Body of pancreas (tissue), 4 donors: ENCODE measurements at places on chromosomes 5 and 9. TPM values are rescaled to one million over a fixed set of nuclear protein-coding genes. Genes with fewer than 3 reads are reported as not detected.

OR1J2 gene
- total RNA-seq, result not detected

RABEPK gene
- 6.7 TPM for total RNA-seq

DDX4 gene
- total RNA-seq, result not detected

NCS1 gene
- 3.9 TPM for total RNA-seq

THBS4 gene
- 20.8 TPM for total RNA-seq

DDX46 gene
- total RNA-seq, result 31.9 TPM

PCDHGA2 gene
- total RNA-seq, result 2.9 TPM

DOCK8 gene
- total RNA-seq, result 5.9 TPM

C5orf58 gene
- not detected for total RNA-seq

ADAMTS13 gene
- total RNA-seq, result 2.3 TPM

PCDHB12 gene
- 3.4 TPM for total RNA-seq

EQTN gene
- total RNA-seq, result not detected

CCL27 gene
- not detected for total RNA-seq

TAF11L12 gene
- total RNA-seq, result not detected

MPDZ gene
- 12.5 TPM for total RNA-seq

MARVELD2 gene
- 15.5 TPM for total RNA-seq

TLR4 gene
- total RNA-seq, result 7.6 TPM

RUSC2 gene
- total RNA-seq, result 27.4 TPM

PROB1 gene
- 1.3 TPM for total RNA-seq

CMYA5 gene
- 3.3 TPM for total RNA-seq

DRD1 gene
- not detected for total RNA-seq

WDR38 gene
- total RNA-seq, result 0.78 TPM

LHX3 gene
- total RNA-seq, result not detected

STKLD1 gene
- total RNA-seq, result not detected

GFRA3 gene
- total RNA-seq, result 4.3 TPM

FAM169A gene
- 2.9 TPM for total RNA-seq

RECK gene
- 2.6 TPM for total RNA-seq

NOL6 gene
- 14.8 TPM for total RNA-seq

OXCT1 gene
- total RNA-seq, result 3.9 TPM

IFNB1 gene
- not detected for total RNA-seq

PLAC8L1 gene
- not detected for total RNA-seq

SLC6A18 gene
- total RNA-seq, result not detected

SLC31A1 gene
- total RNA-seq, result 6.7 TPM

FBN2 gene
- 0.26 TPM for total RNA-seq

TIMD4 gene
- not detected for total RNA-seq

RNF224 gene
- total RNA-seq, result not detected

SPATA31E1 gene
- total RNA-seq, result not detected

ARAP3 gene
- total RNA-seq, result 3.9 TPM

FOXE1 gene
- not detected for total RNA-seq

SPAAR gene
- total RNA-seq, result 0.78 TPM

SLC6A7 gene
- total RNA-seq, result not detected

N4BP3 gene
- total RNA-seq, result 0.52 TPM

FAM13B gene
- total RNA-seq, result 53.7 TPM

BHMT2 gene
- total RNA-seq, result 2.6 TPM

TMED9 gene
- 82.2 TPM for total RNA-seq

ADGRV1 gene
- total RNA-seq, result 21.4 TPM

C5orf46 gene
- not detected for total RNA-seq

FCN2 gene
- not detected for total RNA-seq

S1PR3 gene
- total RNA-seq, result 6.6 TPM

DIPK1B gene
- total RNA-seq, result 25.7 TPM

DMRT3 gene
- total RNA-seq, result not detected

ARL15 gene
- total RNA-seq, result 24.1 TPM

IFNA21 gene
- total RNA-seq, result not detected

C1QTNF3 gene
- 0.99 TPM for total RNA-seq

LCN15 gene
- total RNA-seq, result not detected

CATSPER3 gene
- total RNA-seq, result not detected

FANCG gene
- 29.3 TPM for total RNA-seq
